H1 (cell line): ENCODE measurements at places on chromosomes 16 and 17.

GRCh38 chr16:68351991-68352431 lies 41.2 kb downstream of the PRMT7 start:
- no peaks in the 10 kb centered on the region for H3K27me3 ChIP-seq
- H3K36me3 ChIP-seq = peaks cover 18% of the 10 kb centered on the region
- no peaks in the 10 kb centered on the region for H3K4me1 ChIP-seq
- no peak overlapping the region for H3K27ac ChIP-seq
- no peak for DNase-seq

GRCh38 chr16:79081297-79082066 lies 519.1 kb downstream of the MAF start:
- H3K27ac ChIP-seq = no peak overlapping the region
- DNase-seq = no peak
- H3K36me3 ChIP-seq = no peaks in the 10 kb centered on the region
- no peaks in the 10 kb centered on the region for H3K27me3 ChIP-seq
- H3K4me1 ChIP-seq = no peaks in the 10 kb centered on the region; the same call in 1 of the 2 replicates

GRCh38 chr17:49285716-49286115 lies 55.1 kb upstream of the PHOSPHO1 start:
- no peaks in the 10 kb centered on the region for H3K27me3 ChIP-seq
- no peak overlapping the region for H3K4me3 ChIP-seq
- no peaks in the 10 kb centered on the region for H3K36me3 ChIP-seq

GRCh38 chr16:72018470-72018869 lies 9.9 kb downstream of the DHODH start:
- no peak for DNase-seq
- H3K27ac ChIP-seq = no peak overlapping the region
- H3K4me3 ChIP-seq = no peak overlapping the region
- no peaks in the 10 kb centered on the region for H3K4me1 ChIP-seq
- no peaks in the 10 kb centered on the region for H3K27me3 ChIP-seq

DNA sequence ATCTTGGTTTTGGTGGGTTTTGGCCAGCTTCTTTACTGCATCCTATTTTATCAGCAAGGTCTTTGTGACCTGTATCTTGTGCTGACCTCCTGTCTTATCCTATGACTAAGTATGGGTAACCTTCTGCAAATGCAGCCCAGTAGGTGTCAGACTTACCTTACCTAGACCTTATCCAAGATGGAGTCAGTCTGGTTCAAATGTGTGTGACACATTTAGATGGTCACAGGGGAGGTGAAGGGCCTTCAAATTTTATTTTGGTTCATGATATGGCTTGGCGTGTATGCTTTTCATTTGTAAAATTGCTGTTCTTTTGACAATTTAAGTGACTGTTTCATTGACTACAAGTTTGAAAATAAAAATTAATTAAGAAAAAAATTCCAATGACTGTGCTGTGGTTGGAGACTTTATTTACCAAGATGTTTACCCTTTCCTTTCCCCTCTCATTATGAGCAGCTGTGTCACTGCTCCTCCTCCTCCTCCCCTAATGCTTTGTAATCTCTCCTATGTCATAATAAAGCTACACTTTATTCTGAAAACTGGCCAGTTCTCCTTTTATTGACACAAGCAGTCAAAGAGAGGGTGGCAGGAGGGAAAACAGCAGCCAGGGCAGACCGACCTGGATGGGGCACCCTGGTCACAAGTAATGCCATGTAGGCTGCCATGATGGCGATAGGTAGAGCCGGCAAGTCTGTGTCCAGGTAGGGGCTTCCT lies 49.4 kb downstream of the TNFRSF13B start:
- no peak overlapping the region for H3K27ac ChIP-seq
- H3K36me3 ChIP-seq = no peaks in the 10 kb centered on the region
- DNase-seq = no peak
- H3K4me1 ChIP-seq = 0 out of 2 replicates have a peak, but pooled peaks cover 4% of the 10 kb centered on the region

GRCh38 chr16:56389554-56389953 lies 35.8 kb downstream of the AMFR start:
- H3K27ac ChIP-seq = no peak overlapping the region
- no peaks in the 10 kb centered on the region for H3K4me1 ChIP-seq
- no peak overlapping the region for H3K4me3 ChIP-seq
- DNase-seq = no peak

DNA sequence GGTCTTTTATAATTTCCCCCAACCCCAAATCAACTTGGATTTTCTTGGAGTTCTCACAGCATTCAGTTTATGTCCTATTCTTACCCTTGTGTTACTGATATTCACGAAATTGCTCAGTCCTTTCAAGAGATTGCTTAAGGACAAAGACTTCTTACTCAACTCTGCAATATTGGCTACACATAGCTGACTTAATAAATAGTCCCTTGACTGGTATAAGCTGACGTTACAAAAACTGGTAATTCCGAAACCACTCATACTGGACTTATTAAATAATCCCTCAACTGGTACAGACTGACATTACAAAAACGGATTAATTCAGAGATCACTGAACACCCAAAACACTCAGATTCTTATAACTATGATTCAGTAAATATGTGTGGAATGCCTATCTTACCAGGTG lies 860 bp downstream of the TIGD7 start:
- H3K36me3 ChIP-seq = peaks cover 8% of the 10 kb centered on the region
- peaks cover 2% of the 10 kb centered on the region; the same call in 1 of the 2 replicates for H3K4me1 ChIP-seq
- H3K27ac ChIP-seq = no peak overlapping the region
- DNase-seq = no peak
- H3K4me3 ChIP-seq = peak overlapping the region; percentile 75; the same call in 1 of the 2 replicates

DNA sequence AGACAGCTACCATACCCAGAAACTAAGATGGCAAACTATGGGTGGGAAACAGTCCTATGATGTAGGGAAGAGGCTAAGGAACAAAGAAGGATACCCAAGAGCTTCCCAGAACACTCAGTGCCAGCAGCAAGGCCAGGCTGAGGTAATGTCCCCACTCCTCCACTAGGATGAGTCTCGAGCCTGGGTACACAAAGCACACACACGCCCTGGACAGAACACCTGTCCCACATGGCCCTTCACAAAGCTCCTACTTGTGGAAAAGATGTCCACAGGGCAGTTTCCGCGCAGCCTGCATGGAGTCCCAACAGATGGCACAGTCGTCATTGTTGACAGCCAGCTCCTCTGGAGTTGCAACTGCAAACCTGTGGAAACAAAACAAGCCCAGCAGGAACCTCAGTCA lies 23.9 kb downstream of the AMFR start:
- H3K27ac ChIP-seq = no peak overlapping the region
- no peak overlapping the region for H3K4me3 ChIP-seq
- H3K36me3 ChIP-seq = no peaks in the 10 kb centered on the region
- no peaks in the 10 kb centered on the region for H3K27me3 ChIP-seq
- no peak for DNase-seq
- no peaks in the 10 kb centered on the region for H3K4me1 ChIP-seq

- H3K27me3 ChIP-seq = no peaks in the 10 kb centered on the region
- H3K4me1 ChIP-seq = no peaks in the 10 kb centered on the region
- H3K27ac ChIP-seq = no peak overlapping the region
- no peak for DNase-seq
- no peaks in the 10 kb centered on the region for H3K36me3 ChIP-seq
These were observed 464.4 kb downstream of the CDH11 start for GRCh38 chr16:64657316-64658011.

- H3K4me1 ChIP-seq = no peaks in the 10 kb centered on the region
- H3K27ac ChIP-seq = no peak overlapping the region
- no peaks in the 10 kb centered on the region for H3K36me3 ChIP-seq
- H3K4me3 ChIP-seq = no peak overlapping the region
These were observed 8.6 kb upstream of the DNAH9 start for GRCh38 chr17:11589716-11590115.

GRCh38 chr16:53654946-53655345 lies 48.7 kb downstream of the RPGRIP1L start:
- H3K36me3 ChIP-seq = no peaks in the 10 kb centered on the region
- no peaks in the 10 kb centered on the region for H3K4me1 ChIP-seq
- no peaks in the 10 kb centered on the region for H3K27me3 ChIP-seq
- H3K4me3 ChIP-seq = no peak overlapping the region
- no peak overlapping the region for H3K27ac ChIP-seq

- H3K4me3 ChIP-seq = no peak overlapping the region
- DNase-seq = no peak
- no peak overlapping the region for H3K27ac ChIP-seq
- peaks cover 3% of the 10 kb centered on the region; the same call in 1 of the 2 replicates for H3K4me1 ChIP-seq
- peaks cover 18% of the 10 kb centered on the region for H3K36me3 ChIP-seq
- no peaks in the 10 kb centered on the region for H3K27me3 ChIP-seq
These were observed 20.2 kb upstream of the ENDOV start for GRCh38 chr17:80394629-80395216.

GRCh38 chr17:57391857-57392471 lies 135.6 kb downstream of the MSI2 start:
- no peak overlapping the region for H3K27ac ChIP-seq
- peaks cover 13% of the 10 kb centered on the region for H3K4me1 ChIP-seq
- no peak for DNase-seq
- H3K4me3 ChIP-seq = no peak overlapping the region
